Dermis microvascular lymphatic vessel endothelial cell (primary cell): ENCODE measurements at places on chromosomes 2 and 18. TPM values are rescaled to one million over a fixed set of nuclear protein-coding genes. Genes with fewer than 3 reads are reported as not detected.

The MOGAT1 gene
- not detected in 2 replicates for total RNA-seq

The STK17B gene
- total RNA-seq = 5.4 and 8.3 TPM in 2 replicates

- DNase-seq = no peak
Measured at GRCh38 chr2:36918307-36918706, 48.0 kb downstream of the STRN start.

DNA sequence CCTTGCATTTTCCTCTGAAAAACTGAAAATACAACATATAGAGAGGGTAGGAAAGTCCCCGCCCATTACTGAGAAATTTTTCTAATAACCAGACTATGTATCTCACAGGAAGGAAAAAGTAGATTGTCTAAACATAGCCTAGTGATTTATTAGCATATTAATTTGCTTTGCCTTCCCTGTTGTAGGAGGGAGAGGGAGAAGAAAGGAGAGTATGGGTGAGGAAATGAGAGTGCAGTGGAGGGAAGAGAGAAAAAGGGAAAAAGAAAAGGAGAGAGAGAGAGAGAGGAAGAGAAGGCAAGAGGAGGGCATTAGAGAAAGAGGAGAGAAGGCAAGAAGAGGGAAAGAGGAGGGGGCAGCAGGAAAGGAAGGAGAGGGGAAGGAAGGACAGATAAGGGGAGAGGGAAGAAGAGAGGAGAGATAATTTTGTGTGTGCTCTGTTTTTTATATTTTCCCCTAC is 3.6 kb upstream of the KYNU start:
- DNase-seq = no peak

- no peak for DNase-seq
Measured at GRCh38 chr2:200306931-200307723, 634 bp downstream of the SPATS2L start.

DNA sequence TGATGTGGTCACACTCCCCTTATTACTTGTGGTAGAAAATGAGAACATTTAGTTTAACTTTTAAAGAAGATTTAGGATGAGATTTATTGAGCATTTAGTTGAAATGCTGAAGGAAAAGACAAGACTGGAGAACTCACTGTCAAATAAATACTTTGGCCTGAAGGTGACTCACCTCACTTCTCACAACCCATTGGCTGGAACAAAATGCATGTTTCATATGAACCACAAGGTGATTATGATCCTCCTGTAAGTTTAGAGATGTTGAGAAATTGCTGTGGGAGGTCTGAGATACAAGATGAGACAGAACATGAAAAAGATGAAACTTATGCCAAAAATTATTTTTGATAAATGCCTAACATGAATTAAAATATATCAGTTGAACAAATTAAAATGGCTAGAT is 1004.5 kb downstream of the SOCS6 start:
- DNase-seq = no peak

- DNase-seq = peak; percentile 37
Measured at GRCh38 chr2:133200684-133201421, 367.4 kb downstream of the NCKAP5 start.

GRCh38 chr2:136211701-136212100 is 93.8 kb upstream of the CXCR4 start:
- no peak for DNase-seq
